ENCODE measurements at places on chromosomes 16 and 17.

DNA sequence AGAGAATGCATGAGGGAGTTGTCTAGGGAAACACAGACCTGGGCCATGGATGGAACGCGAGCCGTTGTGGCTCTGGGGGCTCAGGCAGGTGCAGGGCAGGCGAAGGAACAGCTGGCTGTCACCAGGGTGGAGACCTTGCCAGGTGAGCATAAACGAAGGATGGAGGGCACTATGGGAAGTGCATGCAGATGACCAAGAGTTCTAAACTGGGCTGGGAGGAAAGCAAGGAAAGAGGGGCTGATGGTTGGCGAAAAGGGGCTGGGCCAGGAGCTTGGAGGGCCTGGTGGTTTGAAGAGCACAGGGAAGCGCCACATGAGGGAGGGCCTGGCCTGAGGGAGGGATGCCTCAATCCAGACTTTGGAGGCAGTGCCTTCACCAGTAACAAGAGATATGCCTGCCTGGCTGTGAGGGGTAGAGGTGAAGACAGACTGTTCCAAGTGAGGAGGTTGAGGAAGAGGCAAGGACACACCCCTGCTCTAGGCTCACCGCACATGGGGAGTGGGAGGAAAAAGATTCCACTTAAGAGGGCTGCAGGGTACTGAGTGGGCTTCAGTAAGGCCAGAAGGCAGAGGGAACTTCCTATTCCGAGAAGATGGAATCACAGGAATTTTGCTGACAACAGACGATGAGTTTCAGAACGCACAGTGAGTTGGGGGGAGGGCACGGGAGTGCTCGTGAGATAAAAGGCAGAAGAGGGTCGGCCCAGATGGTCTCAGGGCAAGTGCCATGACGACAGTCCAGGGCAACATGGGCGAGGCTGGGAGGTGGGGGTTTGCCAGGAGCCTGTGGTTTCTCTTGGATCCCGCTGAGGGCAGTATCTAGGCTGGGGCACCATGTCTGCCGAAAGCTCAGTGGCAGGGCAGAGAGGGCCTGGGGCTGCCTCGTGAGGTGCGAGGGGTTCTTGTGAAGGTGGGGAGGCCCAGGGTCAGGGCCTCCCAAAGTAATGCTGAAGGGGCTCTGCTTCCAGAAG, 20.6 kb downstream of the B9D1 start:
- DNase-seq = no peak

- no peak for DNase-seq
These were observed 20.5 kb upstream of the MTMR4 start for GRCh38 chr17:58534901-58535421.

DNA sequence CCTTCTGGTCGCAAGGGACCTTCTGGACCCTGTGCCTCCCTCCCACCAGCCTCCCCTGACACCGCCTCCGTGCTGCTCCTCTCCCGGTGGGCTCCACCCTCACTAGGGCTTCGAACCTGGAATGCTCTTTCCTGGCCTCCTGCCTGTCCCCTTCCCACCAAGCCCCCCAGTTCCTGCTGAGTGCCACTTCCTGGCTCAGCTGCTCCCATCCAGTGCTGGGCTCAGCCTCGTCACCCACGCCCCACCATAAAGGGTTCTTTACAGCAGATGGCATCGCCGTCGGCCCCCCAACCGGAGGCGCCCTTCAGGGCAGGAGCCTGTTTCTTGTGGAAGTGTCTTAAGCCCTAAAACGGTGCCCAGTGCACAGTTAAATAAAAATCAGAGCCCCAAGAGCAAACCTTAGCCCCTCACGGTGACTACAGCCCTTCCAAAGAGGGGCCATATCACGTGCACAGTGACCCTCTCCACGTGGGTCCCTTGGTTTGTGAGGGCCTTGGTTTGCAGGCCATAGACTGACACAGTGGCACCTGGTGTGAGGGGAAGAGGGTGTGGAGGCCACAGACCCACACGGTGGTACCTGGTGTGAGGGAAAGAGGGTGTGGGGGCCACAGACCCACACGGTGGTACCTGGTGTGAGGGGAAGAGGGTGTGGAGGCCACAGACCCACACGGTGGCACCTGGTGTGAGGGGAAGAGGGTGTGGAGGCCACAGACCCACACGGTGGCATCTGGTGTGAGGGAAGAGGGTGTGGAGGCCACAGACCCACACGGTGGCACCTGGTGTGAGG, 111.4 kb downstream of the METRNL start:
- DNase-seq = peak; percentile 49

GRCh38 chr16:3246002-3246401, 10.4 kb downstream of the MEFV start:
- no peak for DNase-seq

- DNase-seq = no peak
These were observed 123.7 kb downstream of the ABCC1 start for GRCh38 chr16:16073001-16073545.

DNA sequence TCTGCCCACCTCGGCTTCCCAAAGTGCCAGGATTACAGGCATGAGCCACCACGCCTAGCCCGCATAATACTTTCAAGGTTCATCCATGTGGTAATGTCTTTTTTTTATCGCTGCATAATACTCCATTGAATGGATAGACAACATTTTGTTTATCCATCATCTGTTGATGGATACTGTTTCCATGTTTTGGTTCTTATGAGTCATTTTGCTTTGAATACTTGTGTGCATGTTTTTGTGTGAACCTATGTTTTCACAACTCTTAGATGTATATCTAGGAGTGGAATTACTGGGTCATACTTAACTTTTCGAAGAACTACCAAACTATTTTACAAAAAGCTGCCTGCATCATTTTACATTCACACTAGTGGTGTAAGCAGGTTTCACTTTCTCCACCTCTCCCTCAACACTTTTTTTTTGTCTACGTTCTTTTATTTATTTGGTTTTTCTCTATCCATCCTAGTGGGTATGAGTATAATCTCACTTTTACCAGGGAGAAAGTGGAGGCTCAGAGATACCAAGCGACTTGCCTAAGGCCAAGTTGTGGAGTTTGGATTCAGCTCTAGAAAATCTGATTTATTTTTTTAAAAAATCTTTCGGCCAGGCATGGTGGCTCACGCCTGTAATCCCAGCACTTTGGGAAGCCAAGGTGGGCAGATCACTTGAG, 151.2 kb downstream of the CMIP start:
- peak; percentile 45 for DNase-seq

DNA sequence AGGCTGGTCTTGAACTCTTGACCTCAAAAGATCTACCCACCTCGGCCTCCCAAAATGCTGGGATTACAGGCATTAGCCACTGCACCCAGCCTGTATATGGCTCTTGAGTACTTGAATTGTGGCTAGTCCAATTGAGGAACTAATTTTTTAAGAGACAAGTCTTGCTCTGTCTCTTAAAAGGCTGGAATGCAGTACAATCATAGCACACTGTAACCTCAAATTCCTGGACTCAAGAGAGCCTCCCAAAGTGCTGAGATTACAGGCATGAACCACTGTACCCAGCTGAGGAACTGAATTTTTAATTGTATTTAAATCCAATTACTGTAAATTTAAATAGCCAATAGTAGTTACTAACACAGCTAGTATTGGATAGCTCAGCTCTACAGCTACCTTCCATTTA, 50.6 kb downstream of the MED13 start:
- DNase-seq = no peak

GRCh38 chr16:78212674-78213073, 113.2 kb downstream of the WWOX start:
- DNase-seq = no peak

GRCh38 chr16:31427441-31428278, 500 bp downstream of the COX6A2 start:
- peak; percentile 84 for DNase-seq

GRCh38 chr17:4518901-4519300, 20.2 kb downstream of the SPNS2 start:
- DNase-seq = no peak

DNA sequence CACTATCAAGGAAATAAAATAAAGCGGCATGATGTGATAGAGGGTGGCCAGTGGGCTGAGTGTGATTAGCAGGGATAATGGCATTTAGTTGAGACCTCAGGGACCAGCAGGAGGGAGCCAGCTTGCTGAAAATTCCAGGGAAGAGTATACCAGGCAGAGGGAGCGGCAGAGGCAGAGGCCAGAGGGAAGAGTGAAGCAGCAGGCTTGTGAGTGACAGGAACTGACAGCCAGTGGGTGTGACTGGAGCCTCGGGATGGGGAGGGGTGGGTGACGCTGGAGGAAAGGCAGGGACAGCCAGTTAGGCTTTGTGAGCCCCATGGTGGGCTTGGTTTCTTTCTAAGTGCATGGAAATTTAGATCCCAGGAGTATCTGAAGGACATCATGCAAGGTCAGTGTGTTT, 209.7 kb upstream of the CACNG3 start:
- DNase-seq = no peak

DNA sequence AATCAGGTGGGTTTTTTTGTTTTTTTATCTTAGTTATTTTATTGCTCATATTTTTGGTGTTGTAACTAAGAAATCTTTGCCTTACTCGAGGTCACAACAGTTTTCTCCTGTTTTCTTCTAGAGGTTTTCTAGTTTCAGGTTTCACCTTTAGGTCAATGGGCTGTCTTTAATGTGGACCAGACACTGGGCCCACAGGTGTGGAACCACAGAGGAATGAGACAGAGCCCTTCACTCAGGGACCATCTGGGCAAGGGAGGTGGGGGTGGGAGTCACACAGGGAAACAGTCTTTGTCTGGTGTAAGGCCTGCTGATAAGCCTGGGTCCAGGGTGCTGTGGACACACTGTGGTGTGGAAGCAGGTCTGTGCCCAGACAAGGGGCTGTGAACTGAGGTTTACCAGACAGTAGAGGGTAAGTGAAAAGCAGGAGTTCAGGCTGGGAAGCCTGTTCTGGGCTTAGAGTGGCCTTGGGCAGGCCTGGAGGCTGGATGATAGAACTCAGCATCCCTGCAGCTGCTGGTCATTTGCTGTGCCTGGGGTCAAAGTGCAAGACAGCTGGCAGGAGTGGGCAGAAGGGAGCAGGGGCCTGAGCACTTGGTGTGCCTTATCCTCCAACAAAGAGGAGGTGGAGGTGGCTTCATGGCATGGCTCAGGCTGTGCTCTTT, 75.6 kb downstream of the SPECC1 start:
- DNase-seq = no peak

DNA sequence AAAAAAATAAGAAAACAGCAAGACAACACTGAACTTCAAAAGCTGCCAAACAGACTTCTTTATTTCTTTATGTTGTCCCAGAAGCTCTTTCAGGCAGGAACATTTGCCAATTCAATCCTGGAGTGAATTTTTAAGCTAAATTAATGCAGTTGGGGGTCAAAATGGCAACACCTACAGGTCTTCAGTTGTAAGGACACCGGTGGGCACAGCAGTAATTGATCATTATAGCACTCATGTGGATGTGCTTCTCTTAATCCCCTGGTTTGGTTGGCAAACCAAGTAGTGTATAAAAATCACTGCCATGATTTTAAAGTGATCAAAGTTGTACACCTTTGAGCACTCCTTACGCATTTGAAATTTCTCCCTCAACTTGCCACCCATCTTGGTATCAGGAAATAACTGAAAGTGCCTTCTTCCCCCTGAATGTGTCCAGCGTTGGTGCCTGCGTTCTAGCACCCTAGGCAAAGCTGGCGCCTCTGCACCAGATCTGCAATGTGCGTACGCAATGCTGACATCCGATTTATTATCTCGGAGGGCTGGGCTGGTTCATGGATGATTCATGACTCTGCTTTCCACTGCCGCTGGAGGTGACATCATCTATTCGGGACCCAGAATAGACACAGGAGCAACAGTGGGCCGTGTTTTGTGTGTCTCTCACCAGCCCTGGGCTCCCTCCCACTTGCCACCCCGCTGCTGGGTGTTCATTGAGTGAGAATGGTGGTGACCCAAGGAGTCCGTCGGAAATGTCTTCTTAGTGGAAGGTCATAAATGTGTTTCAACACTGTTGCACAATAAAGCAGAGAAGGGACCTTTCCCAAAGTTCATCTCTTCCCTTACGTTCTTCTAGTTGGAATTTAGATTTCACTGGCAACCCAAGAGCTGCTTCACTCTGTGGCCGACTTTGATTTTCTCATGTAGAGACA, 203.4 kb downstream of the CCDC182 start:
- no peak for DNase-seq

DNA sequence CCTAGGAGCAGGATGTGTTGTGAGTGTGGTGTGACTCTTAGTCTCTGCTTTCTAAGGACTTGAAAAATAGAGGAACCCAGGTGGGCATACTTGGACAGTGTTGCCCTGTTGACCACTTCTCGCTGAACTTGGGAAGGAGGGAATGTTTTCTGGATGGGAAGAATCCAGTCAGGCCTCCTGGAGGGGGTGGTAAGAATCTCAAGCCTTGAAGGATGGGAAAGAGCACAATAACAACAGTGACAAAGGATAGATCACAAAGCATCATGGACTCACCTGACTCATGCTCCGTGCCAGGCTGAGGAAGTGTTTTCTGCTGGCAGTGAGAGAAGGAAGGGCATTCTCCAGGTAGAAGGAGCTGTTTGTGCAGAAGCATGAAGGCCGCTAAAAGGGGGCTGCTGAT, 8.4 kb downstream of the KAT8 start:
- no peak for DNase-seq
